ENCODE measurements at places on chromosomes 16 and 17.

DNA sequence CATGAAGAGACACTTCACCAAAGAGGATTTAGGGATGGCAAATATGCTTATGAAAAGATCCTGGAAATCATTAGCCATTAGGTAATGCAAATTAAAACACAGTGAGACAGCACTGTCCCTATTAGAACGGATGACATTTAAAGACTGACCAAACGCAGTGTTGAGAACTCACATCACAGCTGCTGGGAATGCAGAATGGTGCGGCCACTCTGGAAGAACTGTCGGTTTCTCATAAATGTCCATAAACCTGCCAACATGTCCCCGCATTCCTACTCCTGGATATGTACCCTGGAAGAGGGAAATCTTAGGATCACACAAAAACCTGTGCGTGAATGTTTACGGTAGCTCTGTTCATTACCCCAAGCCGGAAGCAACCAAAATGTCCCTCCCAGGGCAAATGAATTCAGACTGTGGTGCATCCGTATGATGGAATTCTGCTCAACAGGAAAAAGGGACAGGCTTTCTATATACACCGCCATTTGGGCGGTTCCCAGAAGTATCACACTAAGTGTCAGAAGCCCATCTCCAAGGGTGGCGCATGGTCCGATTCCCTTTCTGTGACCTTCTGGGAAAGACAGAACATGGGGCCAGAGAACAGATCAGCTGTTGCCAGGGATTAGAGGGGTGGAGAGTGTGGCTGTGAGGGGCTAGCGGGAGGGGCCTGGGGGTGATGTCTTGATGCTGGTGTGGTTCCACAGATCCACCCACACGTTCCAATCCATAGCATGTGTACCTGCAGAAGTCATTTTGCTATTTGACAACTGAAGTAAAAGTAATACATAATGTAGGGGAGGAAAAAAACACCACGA, 197.2 kb upstream of the CHMP6 start:
- no peak for DNase-seq

- DNase-seq: peak; percentile 40
These were observed 34.0 kb downstream of the PGS1 start for GRCh38 chr17:78412403-78412802.

DNA sequence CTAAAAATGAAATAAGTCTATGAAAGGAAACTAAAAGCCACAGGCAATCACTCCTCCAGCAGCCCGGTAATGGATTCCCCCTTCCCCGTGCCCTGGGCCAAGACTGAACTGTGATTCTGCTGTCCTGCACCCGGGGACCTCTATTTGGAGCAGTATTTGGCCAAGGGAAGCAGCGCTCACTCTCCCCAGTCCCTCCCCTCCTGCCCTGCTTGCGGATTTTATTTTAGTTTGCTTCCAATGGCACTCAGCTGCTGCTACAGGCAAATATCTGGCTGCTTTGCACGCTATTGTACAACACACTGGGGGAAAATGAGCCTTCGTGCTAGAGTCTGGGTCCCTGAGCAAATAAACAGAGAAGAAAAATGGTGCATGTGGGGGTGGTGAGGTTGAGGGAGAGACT, 975.7 kb upstream of the RBFOX1 start:
- no peak for DNase-seq

DNA sequence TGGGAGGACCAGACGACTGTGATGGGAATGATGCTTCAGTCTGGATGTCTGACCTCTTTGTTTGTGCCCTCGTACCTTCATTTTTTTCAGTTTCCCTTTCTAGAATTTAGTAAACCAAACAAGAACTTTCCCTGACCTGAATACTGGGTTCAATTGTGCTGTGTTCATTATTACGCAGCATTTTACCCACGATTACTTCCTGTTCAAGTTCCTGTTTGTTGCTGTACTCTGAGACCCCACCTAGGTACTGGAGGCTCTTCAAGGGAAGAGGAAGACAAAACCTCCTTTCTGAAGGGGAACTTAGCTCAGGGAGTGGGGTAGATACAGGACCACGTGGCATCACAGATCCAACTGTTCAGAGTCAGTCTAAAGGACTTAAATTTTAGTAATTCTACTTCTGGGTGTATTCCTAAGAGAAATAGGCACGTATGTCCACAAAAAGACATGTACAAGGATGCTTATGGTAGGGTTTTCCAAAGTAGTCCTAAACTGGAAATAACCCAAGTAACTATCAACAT, 9.2 kb upstream of the PRKCB start:
- peak; percentile 72 for DNase-seq

DNA sequence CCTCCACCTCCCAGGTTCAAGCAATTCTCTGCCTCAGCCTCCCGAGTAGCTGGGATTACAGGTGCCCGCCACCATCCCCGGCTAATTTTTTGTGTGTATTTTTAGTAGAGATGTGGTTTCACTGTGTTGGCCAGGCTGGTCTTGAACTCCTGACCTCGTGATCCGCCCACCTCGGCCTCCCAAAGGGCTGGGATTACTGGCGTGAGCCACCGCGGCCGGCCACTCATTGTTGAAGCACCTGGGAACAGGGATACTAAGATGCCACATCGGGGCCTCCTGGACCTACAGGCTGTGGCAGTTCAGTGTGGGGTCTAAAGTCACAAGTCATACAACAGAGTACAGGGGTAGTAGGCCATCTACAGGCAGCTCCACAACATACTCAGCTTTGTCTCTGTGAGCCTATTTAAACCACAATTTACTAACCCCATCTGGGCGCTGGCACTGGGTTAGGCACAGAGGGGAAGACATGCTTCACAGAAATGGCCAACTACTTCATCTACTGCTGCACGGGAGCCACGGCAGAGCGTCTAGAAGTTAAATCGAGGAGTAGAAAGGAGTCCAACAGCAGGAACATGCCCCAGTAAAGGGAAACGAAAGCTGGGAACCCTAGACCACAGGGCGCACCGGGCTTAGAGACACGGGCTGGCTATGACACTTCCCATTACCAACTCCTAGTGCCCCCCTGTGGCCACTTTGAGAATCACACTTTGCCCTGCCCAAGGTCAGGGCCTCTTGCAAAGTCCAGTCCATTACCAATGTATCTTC, 4.3 kb downstream of the VAMP2 start:
- DNase-seq: peak; percentile 18

- no peak for DNase-seq
These were observed 33.3 kb upstream of the FOXF1 start for GRCh38 chr16:86476956-86477534.

DNA sequence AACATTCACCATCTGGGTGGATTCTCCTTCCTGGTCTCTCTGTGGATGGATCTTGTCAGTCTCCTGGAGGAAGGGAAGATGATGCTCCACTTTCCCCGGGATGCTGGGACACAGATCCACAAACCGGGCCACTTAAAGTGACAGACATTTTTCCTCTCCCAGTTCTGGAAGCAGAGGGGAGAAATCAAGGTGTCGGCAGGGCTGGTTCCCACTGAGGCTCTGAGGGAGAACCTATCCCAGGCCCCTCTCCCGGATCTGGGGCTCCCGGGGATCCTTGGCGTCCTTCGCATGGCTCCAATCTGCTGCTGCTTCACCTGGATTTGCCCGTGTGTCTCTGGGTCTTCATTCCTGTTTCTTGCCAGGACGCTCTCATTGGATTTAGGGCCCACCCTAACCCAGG, 263.1 kb upstream of the TNRC6C start:
- no peak for DNase-seq

- no peak for DNase-seq
These were observed 35.1 kb downstream of the DDX19A start for GRCh38 chr16:70381604-70382342.

DNA sequence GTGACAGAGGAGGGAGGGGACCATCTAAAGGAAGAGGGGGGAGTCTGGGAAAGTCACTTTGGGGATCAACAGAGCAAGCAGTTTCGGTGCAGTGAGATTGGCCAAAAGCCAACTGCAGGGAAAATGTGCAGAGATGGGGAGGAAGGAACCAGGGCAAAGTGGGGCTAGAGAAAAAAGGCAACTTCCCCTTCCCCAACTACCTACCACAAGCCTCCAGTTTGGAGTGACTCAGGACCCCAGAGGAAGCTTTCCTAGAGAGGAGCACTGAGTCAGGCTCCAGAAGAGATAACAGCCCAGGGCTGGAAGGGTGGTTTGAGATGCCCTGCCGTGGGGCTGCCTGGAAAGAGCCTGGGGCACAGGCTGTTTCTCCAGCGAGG, 6.9 kb upstream of the CD300LD start:
- DNase-seq: no peak

DNA sequence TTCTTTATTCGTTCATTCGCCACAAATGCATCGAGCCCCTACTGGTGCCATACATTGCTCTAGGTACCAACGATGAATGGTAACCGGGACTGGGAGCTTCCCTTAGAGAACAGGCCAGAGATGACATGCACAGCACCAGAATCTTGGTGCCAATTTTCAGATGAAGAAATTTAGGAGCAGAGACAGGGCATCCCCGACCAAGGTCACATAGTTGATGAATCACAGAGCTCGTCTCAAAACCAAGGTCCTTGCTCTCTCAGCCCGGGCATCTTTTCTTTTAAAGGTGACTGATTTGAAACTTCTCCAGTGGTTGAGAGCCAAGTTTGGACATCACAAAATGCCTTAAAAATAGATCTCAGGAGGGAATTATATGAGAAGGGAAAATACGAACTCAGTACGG, 73.2 kb upstream of the C16orf82 start:
- no peak for DNase-seq

- no peak for DNase-seq
These were observed 389.4 kb upstream of the GOT2 start for GRCh38 chr16:59123479-59123878.

DNA sequence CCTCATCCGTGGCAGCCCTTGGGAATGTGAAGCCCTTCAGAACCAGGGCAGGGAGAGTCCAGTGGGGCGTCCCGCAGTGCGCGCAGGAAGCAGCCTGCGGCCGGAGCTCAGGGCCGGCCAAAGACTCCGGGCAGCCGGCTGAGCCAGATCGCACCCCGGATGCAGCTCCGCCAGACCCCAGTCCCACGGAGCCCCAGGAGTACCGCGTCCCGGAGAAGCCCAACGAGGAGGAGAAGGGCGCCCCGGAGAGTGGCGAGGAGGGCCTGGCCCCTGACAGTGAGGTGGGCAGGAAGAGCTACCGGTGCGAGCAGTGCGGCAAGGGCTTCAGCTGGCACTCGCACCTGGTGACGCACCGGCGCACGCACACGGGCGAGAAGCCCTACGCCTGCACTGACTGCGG, 6.9 kb downstream of the ZNF205 start:
- no peak for DNase-seq

GRCh38 chr16:83898463-83899271, at the start of gene MLYCD:
Gene MLYCD, plus strand, starts transcription at chr16:83899115. Its CDS starts 30 bp downstream, at chr16:83899145.
- DNase-seq: peak; percentile 41

DNA sequence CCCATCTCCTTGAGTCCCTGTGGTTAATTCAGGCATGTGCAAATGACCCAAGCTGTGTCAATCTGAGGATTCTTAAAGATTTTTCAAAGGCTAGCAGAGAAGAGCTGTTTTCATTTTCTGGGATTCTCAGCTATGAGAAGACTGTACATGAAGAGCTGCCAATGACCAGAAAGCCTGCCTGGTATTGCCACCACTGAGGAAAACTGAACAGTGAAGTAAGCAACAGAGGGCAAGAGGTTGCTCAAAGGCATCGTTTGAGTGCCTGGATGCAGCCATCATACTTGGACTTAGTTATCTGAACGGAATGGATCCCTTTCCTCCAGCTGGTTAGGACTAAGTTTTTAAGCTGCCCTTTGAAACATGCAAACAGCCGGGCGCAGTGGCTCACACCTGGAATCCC, 38.4 kb downstream of the FAM20A start:
- DNase-seq: no peak

DNA sequence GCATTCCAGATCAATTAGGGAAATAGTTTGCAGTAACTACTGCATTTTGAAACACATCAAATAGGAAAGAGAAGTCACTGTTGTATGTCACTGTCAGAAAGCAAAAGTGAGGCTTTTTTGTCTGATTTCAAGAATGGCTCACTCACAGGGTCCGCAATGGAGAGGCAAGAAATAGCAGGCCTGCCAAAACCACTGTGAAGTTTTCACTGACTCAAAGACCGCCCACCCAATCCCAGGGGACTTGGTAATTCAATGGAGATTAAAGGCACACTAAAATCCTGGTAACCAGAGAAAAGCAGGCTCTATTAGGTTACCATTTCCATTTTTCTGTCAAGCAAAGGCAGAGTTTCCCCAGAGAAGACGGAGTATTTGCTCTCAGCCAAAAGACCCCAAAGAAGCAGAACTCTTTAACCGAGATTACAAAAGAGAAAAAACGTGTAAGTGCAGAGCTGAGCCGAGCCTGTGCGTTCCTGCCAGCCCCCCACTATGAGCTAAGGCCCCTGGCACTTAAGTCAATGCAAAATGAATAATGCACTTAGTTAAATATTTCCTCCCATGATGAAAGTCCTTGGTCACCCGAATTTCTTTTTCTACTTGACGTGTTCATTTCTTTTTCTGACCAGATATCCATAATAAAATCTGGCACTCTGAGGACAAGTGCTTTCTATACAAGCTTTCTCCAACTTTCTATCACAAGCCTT, 57.0 kb downstream of the FOXL1 start:
- no peak for DNase-seq

GRCh38 chr16:19131825-19132218, 18.1 kb downstream of the ITPRIPL2 start:
- DNase-seq: no peak

- no peak for DNase-seq
These were observed 87.3 kb downstream of the MAP2K6 start for GRCh38 chr17:69501591-69502468.

DNA sequence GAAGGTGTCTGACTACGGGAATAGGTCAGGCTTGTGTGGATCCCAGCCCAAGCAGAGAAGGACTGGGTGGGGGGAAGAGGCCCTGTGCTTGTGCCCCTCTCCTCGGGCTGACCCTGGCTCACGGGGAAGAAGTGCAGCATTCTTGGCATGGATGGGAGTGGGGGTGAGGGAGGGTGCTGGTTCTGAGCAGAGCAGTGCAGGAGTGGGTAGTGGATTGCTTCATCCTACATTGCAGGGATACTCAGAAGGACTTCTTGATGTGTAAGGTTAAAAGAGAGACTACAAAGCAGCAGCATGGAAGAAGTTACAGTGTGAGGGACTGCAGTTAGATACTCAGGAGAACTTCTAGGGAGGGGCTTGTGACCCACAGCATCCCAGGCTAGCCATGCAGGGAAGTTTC, 2.1 kb downstream of the ARHGAP23 start:
- no peak for DNase-seq

DNA sequence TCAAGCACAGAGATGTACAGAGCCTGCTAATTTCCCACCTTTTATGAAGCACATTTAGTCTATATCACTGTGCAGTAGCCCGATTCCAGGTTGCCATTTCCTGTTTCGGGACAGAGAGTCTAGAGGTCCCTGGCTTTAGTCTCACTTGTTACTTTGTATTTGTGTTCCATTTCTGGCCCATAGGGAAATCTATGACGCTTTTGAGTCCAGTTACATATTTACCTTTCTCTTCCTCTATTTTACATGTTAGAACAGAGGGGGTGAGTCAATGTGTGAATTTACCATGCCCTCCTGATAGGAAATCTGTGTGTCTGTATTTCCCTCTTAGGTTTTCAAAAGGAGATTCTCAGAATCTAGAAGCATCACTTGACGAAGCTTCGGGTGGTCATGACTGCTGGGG, 227.1 kb upstream of the ZFHX3 start:
- no peak for DNase-seq

DNA sequence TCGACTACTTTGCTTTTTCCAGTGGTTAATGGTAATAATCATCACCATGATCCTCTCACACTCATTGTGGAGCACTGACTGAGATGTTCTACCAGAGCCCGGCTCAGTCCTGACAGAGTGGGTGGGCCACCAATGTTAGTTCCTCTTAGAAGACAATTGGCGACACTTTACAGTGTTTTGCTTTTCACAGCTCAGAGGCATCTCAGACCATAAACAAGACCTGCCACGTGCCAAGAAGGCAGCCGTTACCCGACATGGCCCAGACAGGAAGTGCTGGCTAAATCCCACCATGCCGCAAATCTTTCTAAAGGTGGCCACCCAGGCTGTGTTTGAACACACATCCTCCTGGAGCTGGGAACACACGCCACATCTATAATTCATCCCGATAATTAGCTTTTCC, 103.7 kb downstream of the XYLT1 start:
- no peak for DNase-seq
